OCI-LY7 (cell line): ENCODE measurements at places on chromosomes 4 and X.

- DNase-seq = no peak
These were observed 23.8 kb upstream of the ADH7 start for GRCh38 chr4:99458911-99459447.

DNA sequence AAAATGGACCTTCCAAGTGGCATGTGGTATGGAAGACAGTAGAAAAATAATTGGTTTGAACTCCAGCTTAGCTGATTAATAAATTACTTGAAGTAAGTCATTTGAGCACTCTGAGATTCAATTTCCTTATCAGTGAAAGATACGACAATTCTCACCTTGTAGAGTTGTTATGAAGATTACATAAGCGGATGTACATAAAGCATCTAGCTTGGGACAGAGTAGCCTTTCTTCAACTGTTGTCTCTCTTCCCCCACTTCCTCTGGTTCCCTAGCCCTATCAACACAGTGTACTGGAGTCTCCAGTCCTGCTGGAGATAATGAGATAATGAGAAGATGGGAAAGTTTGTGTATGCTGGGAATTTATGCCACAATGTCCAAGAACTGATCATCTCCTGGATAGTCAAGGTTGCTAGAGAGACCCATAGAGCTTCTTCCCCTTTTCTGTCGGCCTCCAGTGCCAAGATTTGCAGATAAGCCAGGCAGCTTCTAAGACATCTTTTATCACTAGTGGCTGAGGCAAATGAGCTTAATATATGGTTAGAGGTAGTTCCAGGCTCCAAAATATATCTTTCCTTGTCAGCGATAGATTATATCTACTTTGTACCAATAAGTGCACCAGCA, 33.9 kb downstream of the VSIG4 start:
- DNase-seq = no peak

DNA sequence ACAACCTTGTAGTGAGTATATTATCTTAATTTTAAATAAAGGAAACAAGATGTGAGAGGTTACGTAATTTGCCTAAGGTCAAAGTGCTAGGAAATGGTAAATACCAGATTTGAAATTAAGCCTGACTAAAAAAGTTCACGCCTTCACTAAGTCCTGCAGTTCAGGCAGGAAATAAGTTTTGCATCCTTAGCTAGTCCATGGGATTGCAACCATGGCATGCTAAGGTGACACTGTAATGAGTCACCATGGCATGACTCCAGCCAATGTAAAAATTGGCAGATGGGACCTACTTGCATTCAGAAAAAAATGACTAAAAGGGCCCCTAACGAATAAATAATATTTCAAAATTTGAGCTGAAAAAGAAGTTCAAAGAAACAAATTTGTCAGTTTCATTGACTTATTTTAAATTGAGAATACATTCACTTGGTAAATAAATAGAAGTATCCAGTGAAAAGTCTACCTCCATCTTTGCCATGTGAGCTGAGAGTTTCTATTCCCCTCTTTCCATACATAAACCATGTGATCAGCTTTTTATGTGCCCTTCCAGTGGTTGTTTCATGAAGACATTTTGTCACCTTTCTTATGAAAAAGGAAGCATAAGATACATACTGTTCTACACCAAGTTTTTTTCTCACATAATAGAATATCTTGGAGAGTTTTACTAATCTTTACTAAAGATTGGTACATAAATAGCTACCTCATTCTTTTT, 72.4 kb downstream of the ANKRD50 start:
- no peak for DNase-seq

DNA sequence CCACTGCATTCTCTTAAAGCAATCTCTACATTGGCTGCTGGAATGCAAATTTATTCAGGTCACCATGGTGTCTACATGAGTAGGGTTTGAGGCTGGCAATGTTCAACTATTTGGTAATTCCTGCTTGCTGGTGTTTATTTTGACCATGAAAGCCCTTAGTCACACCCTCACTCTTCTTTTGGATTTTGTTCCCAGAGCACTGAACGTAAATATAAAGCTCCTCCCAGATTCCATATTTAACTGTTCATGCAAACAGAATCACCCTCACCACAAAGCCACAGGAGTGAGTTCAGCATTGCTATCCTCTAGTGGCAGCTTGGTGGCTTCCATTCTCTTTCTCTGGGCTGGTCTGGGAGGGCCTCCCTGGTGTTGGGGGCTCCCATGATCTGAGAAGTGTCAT, 82.8 kb downstream of the LNX1 start:
- no peak for DNase-seq

DNA sequence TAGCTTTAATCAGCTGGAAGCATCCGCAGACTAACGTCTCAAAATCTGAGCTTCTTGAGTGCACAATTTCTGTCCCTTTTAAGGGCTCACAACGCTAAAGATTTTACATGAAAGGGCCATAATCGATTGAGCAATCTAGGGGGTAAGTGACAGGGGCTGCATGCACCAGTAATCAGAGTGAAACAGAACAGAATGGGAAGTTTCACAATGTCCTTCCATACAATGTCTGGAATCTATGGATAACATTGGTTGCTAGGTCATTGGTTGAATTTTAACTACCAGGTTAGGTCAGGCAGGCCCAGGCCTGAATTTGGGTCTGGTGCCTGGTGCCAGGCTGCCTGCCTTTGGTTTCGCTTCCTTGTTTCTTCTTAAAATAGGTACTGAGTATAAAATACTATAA, 42.0 kb upstream of the MTMR8 start:
- no peak for DNase-seq

- no peak for DNase-seq
These were observed 634 bp downstream of the CWH43 start for GRCh38 chr4:48986654-48987164.

DNA sequence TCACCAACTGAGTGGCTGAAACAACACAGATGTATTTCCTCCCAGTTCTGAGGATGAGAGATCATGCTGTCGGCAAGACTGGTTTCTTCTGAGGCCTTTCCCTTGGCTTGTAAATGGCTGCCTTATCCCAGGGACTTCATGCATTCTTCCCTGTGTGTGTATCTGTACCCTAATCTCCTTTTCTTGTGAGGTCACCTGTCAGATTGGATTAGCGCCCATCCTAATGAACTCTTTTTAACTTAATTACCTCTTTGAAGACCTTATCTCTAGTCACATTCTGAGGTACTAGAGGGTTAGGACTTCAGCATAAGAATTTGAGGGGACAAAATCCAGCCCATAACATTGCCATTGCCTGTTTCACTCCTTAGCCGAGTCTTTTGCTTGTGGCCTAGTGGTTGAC, 59.5 kb upstream of the TMEM150C start:
- DNase-seq = no peak

DNA sequence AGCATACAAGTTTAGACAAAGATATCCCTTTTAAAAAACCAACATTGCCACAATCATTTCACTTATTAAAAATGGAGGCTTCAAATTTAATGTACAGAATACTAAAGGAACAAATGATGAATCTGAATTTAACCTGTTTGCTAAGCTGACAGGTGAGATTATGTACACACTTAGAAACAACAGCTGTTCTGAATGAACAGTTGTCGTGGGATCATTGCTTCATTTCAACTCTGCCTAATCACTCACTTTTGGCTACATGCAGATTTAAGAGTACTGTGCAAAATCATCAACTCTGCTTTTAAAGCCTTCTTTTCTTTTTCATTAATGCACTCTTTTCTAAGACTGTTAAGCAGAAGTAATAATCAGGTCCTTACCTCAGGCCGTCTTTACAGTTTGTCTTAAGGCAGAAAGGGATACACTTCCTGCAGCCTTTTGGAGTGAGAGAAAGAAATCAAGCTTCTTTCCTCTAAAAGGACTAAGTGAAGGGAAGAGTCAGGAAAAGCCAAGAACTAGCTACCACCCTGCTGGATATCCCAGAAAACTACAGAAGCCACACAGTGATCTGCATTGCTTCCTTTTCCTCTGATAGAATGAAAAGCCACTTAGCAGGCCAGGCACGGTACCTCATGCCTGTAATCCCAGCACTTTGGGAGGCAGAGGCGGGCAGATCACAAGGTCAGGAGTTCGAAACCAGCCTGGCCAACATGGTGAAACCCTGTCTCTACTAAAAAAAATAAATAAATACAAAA, 54.7 kb upstream of the NPNT start:
- DNase-seq = no peak

DNA sequence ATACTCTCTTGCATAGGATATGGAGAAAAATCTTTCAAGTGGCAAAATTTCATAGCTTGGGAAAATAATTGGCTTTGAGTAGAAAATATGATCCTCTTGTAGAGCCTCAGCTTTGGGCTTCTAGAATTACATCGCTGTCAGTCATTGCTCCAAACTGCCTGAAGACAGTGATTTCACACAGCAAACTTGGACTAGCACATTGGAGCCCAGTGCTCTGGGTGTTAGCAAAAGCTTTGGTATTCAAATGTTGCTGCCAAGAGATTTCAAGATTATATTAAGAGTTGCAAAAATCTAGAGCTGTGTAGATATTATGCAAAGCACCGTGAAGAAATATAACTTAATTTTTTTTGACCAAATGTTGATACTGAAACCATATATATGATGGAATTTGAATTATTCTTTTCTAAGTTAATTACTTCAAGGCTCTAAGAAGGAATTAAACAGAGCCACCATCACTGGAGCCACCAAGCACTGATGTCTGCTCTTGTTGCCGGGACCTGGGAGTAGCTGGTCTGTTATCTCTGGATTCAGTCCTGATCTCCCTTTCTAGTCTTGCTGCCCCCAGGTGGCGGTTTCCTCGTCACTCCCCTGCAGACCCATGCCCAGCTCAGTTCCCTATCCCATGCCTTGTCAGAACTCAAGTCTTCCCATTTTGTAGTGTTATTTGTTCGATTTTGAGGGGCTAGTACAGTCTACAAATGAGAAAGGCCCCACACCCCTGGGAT, 260.7 kb upstream of the SFRP2 start:
- DNase-seq = peak; percentile 1

- no peak for DNase-seq
These were observed 64.0 kb downstream of the OR13H1 start for GRCh38 chrX:131607792-131608369.

DNA sequence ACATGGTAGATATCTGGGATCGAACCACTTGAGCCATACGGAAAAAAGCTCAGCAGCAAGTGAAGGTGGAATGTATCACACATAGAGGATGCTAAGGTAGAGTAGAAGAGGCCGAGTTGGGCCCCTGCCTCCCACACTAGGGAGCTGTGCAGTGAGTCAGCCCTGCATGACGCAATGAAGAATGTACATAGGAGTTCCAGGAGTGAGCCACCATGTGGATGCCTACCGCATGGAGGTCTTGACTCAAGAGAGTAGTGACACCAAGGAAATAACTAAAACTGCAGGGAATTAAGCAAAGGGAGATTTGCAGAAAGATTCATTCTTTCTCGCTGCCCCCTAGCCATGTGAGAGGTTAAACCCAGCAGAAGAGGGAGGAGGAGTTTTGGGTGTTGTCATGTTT, 389.6 kb upstream of the IGFBP7 start:
- no peak for DNase-seq

DNA sequence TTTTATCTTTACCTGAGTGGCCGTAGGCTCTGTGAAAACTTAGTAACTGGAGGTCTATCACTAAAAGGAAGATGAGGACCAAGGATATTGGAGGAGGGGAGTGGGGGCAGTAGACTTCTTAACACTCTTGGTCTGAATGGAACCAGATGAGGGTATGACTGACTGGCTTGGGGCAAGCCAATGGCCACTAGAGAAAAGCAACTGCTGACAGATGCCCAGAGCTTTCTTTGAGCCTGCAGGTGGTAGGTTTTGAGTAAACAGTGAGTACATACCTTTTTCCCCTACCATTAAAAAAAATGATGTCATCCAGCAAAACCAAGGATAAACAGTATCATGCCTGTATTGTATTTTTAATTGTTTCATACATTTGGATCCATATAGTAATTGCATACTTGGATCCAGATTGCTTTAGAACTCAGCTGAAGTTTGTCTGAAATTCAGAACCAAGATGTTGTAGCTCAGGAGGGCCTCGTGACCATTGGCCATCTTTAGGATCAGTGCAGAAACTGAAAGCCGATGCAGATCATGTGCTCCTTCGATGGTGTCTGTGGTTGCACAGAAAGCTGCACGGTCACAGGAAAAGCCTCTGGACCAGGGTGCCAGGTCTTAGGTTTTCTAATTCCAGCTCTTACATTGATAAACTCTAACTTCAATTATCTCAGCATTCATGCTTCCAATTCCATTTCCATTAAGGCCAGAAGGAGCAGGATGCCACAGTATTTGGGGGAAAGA, 131.0 kb downstream of the PDGFRA start:
- no peak for DNase-seq

- DNase-seq = peak; percentile 16
These were observed 1.1 kb upstream of the CUL4B start for GRCh38 chrX:120561634-120562568.

- DNase-seq = peak; percentile 41
These were observed 695 bp downstream of the MTM1 start for GRCh38 chrX:150569155-150569477.
